ENCODE measurements at places on chromosomes 2 and 18. TPM values are rescaled to one million over a fixed set of nuclear protein-coding genes. Genes with fewer than 3 reads are reported as not detected.

DNA sequence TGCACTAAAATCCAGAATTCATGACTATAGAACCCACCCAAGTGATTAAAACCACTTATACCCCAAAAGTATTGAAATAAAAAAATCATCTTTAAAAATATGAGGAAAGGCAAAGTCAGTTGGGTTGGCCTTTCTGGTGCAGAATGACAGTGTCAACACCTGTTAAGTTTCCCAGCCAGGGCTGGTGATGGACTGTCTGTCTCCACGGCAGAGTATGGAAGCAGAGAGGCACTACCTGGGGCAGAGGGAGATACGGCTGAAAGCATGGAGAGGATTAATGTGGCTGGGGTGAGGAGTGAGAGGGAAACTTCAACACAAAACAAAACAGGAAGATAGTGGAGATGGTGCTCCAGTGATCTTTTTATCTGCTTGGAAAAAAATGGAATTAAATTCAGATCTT is 215.8 kb downstream of the FAM210A start:
- DNase-seq = no peak
- H3K36me3 ChIP-seq = no peaks in the 10 kb centered on the region
- H3K27ac ChIP-seq = no peak overlapping the region
- H3K4me1 ChIP-seq = no peaks in the 10 kb centered on the region
- no peak overlapping the region for H3K4me3 ChIP-seq

GRCh38 chr2:144151851-144152250 is 368.1 kb downstream of the ZEB2 start:
- DNase-seq = no peak
- peaks cover 5% of the 10 kb centered on the region for H3K4me1 ChIP-seq
- H3K36me3 ChIP-seq = no peaks in the 10 kb centered on the region

GRCh38 chr2:67865917-67866316 is 196.9 kb downstream of the C1D start:
- no peak overlapping the region for H3K4me3 ChIP-seq
- H3K27ac ChIP-seq = no peak overlapping the region
- H3K36me3 ChIP-seq = no peaks in the 10 kb centered on the region

- no peaks in the 10 kb centered on the region for H3K27me3 ChIP-seq
- DNase-seq = peak; percentile 98
- peaks cover 35% of the 10 kb centered on the region for H3K36me3 ChIP-seq
Measured at GRCh38 chr2:84906900-84907714, 1.7 kb downstream of the TMSB10 start.

- no peak overlapping the region for H3K4me3 ChIP-seq
- H3K36me3 ChIP-seq = peaks cover 7% of the 10 kb centered on the region
- DNase-seq = no peak
- H3K4me1 ChIP-seq = no peaks in the 10 kb centered on the region
Measured at GRCh38 chr2:2769481-2770431, 438.7 kb upstream of the MYT1L start.

GRCh38 chr2:15647622-15648590 is 56.2 kb downstream of the DDX1 start:
- H3K4me1 ChIP-seq = no peaks in the 10 kb centered on the region
- no peak for DNase-seq
- peaks cover 41% of the 10 kb centered on the region for H3K27me3 ChIP-seq
- H3K27ac ChIP-seq = no peak overlapping the region

GRCh38 chr18:46134920-46135675 is 30.9 kb downstream of the HAUS1 start:
- no peaks in the 10 kb centered on the region for H3K27me3 ChIP-seq
- H3K4me3 ChIP-seq = no peak overlapping the region
- peaks cover 6% of the 10 kb centered on the region for H3K36me3 ChIP-seq
- no peaks in the 10 kb centered on the region for H3K4me1 ChIP-seq
- no peak overlapping the region for H3K27ac ChIP-seq
- DNase-seq = no peak

DNA sequence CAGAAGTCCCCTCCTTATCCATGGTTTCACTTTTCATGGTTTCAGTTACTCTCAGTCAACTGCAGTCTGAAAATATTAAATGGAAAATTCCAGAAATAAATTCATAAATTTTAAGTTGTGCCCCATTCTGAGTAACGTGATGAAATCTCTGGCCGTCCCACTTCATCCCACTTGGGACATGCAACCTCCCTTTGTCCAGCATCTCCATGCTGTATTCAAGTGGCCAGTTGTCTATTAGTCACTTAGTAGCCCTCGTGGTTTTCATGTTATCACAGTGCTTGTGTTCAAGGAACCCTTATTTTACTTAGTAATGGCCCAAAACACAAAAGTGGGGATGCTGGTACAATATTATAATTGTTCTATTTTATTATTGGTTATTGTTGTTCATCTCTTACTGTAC is 18.0 kb upstream of the DAPL1 start:
- no peak overlapping the region for H3K4me3 ChIP-seq
- H3K27me3 ChIP-seq = no peaks in the 10 kb centered on the region
- DNase-seq = no peak
- H3K27ac ChIP-seq = no peak overlapping the region
- no peaks in the 10 kb centered on the region for H3K36me3 ChIP-seq

DNA sequence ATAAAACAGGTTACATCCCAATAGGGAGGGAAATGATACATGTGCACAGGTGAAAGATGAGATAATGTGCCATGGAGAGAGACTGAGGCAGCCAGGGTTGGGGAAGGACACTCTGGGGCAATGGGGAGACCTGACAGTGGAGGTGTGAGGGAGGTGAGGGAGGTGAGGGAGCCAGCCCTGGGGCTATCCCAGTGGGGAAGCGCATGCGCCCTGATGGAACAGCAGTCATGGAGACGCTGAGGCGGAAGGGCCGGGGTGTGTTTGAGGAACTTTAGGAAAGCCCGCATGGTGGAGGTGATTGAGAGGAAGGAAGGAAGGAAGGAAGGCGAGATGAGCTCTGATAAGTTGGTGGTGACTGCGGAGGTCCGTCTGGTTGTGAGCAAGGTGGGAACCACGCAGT is 66.5 kb downstream of the CABLES1 start:
- H3K36me3 ChIP-seq = peaks cover 14% of the 10 kb centered on the region
- no peak overlapping the region for H3K4me3 ChIP-seq
- H3K27ac ChIP-seq = no peak overlapping the region
- no peaks in the 10 kb centered on the region for H3K27me3 ChIP-seq
- DNase-seq = no peak

GRCh38 chr2:234444893-234445292 is 52.0 kb downstream of the ARL4C start:
- DNase-seq = no peak
- peak overlapping the region; percentile 17 for H3K27ac ChIP-seq
- peaks cover 14% of the 10 kb centered on the region for H3K4me1 ChIP-seq
- no peaks in the 10 kb centered on the region for H3K27me3 ChIP-seq
- H3K36me3 ChIP-seq = no peaks in the 10 kb centered on the region

DNA sequence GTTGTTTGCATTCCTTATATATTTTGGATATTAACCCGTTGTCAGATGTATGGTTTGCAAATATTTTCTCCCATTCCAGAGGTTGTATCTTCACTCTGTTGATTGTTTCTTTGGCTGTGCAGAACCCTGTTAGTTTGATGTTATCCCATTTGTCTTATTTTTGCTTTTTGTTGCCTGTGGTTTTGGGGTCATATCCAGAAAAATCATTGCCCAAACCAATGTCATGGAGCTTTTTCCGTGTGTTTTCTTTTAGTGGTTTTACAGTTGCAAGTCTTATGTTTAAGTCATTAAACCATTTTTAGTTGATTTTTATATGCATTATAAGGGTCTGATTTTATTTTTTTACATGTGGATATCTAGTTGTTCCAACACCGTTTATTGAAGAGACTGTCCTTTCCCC is 35.8 kb downstream of the PPIG start:
- no peaks in the 10 kb centered on the region for H3K4me1 ChIP-seq
- no peak overlapping the region for H3K27ac ChIP-seq
- H3K36me3 ChIP-seq = peaks cover 77% of the 10 kb centered on the region
- no peak for DNase-seq

DNA sequence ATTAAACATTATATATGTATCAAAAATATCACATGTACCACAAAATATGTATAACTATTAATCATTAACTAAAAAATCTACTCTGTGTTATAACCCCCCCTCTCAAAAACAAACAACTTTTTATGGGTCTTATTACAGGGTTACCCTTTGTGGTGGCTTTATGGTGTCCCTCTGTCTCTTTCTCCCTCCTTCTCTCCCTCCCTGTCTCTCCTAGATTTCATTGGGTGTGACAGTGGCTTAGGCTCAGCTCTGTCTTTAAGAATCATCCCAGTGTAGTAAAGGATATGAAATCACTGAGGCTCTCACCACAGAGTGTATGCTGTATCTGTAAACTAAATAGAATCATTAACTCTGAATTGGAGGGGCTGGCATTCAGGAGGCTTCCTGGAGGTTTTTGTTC is 93.7 kb downstream of the TDRD15 start:
- no peak overlapping the region for H3K4me3 ChIP-seq
- H3K4me1 ChIP-seq = no peaks in the 10 kb centered on the region
- no peak for DNase-seq
- no peaks in the 10 kb centered on the region for H3K36me3 ChIP-seq
- peaks cover 24% of the 10 kb centered on the region for H3K27me3 ChIP-seq
- H3K27ac ChIP-seq = no peak overlapping the region

- no peak overlapping the region for H3K4me3 ChIP-seq
- H3K36me3 ChIP-seq = no peaks in the 10 kb centered on the region
- H3K27me3 ChIP-seq = peaks cover 15% of the 10 kb centered on the region
- DNase-seq = no peak
Measured at GRCh38 chr18:45277908-45278307, 337.4 kb upstream of the SLC14A2 start.

- peaks cover 86% of the 10 kb centered on the region for H3K27me3 ChIP-seq
- H3K4me3 ChIP-seq = no peak overlapping the region
- H3K4me1 ChIP-seq = no peaks in the 10 kb centered on the region
- no peak for DNase-seq
- H3K27ac ChIP-seq = no peak overlapping the region
Measured at GRCh38 chr2:240803191-240803590, 16.8 kb downstream of the KIF1A start.

DNA sequence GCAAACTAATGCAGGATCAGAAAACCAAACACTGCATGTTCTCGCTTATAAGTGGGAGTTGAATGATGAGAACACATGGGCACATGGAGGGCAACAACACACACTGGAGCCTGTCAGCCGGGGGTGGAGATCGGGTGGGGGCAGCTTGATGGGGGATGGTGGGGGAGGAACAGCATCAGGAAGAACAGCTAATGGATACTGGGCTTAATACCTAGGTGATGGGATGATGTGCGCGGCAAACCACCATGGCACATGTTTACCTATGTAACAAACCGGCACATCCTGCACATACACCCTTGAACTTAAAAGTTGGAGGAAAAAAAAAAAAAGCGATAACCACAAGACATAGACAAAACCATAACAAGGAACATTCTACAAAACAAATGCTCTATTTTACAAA is 10.4 kb downstream of the CHMP3 start:
- no peaks in the 10 kb centered on the region for H3K4me1 ChIP-seq
- no peak for DNase-seq
- H3K4me3 ChIP-seq = no peak overlapping the region
- H3K36me3 ChIP-seq = peaks cover 9% of the 10 kb centered on the region
- H3K27me3 ChIP-seq = no peaks in the 10 kb centered on the region

DNA sequence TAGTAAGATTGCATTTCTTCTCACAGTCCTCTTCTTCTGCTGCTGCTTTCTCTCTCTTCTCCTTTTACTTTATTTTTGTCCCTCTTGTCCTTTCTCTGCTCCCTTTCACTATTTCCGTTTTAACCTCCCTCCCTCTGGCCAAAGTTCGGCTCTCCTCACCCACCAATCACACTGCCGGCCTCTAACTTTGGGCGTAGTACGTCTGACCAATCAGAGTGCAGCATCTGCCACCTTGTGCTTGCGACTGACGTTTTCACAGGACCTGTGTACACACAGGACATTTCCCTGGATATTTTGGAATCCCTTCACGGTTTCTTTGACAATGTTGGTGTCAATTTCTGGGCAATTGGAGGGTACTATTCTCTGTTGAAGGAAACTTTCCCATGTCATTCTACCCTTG is 22.6 kb upstream of the ICOS start:
- no peaks in the 10 kb centered on the region for H3K4me1 ChIP-seq
- H3K4me3 ChIP-seq = no peak overlapping the region
- H3K27ac ChIP-seq = no peak overlapping the region
- no peak for DNase-seq
- peaks cover 35% of the 10 kb centered on the region for H3K27me3 ChIP-seq

DNA sequence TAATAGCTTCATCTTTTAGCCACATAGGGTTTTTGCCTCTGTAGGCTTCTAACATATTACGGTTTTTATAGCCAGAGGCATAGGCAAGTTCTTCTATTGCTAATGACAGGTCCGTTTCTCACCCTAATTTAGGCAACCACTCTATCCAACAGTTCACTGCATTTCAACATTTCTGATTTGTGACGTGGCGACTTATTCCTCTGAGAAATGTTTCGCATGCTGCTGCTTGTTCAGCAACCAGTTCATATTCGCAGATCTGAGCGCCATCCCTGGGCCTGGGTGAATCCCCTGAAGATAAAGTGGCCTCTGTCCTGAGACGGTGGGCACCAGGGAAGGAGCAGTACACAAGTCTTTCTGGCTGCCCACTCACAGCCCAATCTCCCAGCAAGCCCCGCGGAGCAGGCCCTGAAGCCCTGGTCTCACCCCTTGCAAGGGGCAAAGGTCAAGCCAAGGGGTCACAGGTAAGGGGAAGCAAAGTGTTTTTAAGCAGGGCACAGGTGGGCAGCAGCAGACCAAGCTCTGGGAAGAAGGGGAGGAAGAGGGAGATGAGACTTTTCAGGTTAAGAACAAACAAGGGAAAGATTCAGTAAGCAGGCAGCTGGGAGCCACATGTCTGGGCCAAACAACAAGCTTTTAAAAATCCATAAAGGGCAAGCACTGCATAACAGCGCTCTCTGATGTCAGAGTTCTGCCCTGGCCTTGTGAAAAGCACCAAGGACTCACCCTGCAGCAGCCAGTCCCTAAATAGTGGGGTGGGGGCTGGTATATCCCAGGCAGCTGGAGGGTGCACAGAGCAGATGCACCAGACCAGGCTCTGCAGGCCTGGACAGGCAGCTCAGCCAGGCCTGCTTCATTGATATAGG is 10.8 kb upstream of the COX7A2L start:
- no peaks in the 10 kb centered on the region for H3K36me3 ChIP-seq
- no peak overlapping the region for H3K27ac ChIP-seq
- peak; percentile 21 for DNase-seq
- H3K4me1 ChIP-seq = peaks cover 14% of the 10 kb centered on the region
- no peaks in the 10 kb centered on the region for H3K27me3 ChIP-seq

Gene SERPINB13
- not detected for total RNA-seq

Gene SPATA3
- not detected for total RNA-seq

Gene RUFY4
- not detected for total RNA-seq

Gene NLRC4
- total RNA-seq = 0.27 TPM

Gene MEIS1
- total RNA-seq = 4.4 TPM

Gene TEKT4
- not detected for total RNA-seq

Gene ALPI
- not detected for total RNA-seq

Measured in MCF 10A (cell line).